ENCODE measurements at places on chromosomes 12 and 14.

DNA sequence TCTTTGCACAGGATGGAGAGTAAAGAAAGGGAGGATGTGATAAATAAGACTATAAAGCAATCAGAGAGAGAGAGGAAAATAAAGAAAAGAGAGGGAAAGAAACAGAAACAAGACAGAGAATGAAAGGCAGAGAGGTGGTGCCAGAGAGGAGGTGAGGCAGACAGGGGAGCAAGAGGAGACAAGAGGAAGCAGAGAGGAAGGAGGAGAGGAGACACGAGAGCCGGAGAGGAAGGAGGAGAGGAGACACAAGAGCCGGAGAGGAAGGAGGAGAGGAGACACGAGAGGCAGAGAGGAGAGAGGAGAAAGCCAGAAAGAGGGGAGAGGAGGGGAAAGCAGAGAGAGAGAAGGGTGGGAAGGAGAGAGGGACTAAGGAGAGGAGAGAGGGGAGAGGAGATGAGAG is 125.2 kb downstream of the PAPOLA start:
- DNase-seq: no peak

- no peak for DNase-seq
These were observed 109.3 kb downstream of the ITPR2 start for GRCh38 chr12:26723379-26724308.

- DNase-seq: no peak
These were observed 846 bp downstream of the MYO1A start for GRCh38 chr12:57049119-57049446.

DNA sequence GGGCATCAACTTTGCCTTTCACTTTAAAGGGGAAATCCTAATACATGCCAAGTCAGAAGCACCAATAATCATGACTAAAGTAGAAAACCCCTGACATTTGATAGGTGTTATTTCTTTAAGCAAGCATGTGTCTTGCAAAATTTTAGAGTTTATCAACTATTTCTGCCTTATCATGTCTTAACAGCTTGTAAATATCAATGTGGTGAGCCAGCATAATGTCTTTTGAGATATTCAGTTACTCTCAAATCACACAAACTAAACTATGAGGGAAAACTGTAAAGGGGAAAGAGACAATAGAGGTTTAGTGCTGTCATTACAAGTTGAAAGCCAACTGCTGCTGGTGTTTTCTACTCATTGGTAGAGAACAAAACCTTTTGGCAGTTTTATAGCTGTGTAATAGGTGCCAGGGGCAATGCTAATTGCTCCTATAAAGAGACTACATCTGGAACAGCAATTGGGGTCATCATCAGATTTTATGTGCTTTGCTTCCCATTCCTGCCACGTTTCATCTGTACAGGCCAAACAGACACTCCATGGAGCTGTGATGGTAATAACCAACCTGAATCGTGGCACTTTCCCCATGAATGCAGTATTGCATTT is 1027.4 kb downstream of the FSCB start:
- DNase-seq: no peak

GRCh38 chr12:55862286-55862685 is 19.6 kb upstream of the MMP19 start:
- DNase-seq: no peak

- no peak for DNase-seq
These were observed 8.0 kb upstream of the BHLHE41 start for GRCh38 chr12:26132866-26133265.

DNA sequence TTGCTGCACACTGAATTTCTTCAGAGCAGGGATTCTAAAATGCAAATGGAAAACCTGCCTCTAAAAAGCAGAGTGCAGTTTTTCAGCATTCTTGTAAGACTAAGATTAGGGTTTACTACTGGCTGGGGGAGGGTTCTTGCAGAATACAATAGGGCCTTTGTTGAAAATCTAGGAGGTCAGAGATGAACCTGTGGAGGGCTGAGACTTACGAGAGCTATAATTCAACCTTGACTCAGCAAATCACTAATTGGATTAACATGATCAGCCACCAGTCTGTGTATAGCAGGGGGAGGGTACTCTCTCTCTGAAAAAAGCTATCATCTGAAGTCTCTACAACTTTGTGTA is 92.6 kb upstream of the HIF1A start:
- DNase-seq: no peak

DNA sequence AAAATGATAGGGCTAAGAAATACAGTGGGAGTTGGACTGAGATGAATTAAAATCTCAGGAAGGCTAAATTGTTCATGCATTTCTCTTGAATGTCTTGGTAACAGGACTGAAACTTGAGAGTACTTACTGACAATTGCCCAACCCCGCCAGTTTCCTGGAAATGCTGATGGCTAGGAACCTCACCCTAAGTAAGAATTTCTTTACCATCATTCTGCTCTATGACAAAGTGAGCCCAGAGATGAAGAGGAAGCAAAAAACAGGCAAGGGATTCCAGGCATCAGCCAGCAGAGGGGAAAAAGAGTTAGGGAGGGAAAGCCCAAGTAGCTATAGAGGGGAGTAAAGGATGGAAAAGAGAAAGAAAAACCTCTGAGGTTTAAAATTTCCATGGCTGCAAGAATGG is 397.7 kb downstream of the MDGA2 start:
- no peak for DNase-seq

DNA sequence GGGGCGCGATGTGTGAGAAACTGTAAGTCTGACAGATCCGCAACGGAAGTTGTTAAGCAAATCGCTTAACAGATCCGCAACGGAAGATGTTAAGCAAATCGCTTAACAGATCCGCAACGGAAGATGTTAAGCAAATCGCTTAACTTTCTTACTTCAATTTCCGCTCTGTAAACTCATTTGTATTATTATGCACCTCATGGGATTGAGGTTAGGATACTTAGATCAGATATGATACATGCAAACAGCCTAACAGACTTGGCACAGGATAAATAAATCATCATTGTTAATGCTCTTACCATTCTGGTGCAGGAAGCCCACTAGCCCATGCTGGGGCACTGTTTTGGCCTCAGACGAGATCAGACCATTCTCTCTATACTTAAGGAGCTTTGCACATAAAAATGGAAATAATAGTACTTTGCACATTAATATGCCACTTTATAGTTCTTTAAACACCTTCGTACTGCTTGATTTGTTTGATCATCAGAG is 399 bp downstream of the NCAPD2 start:
- DNase-seq: no peak

DNA sequence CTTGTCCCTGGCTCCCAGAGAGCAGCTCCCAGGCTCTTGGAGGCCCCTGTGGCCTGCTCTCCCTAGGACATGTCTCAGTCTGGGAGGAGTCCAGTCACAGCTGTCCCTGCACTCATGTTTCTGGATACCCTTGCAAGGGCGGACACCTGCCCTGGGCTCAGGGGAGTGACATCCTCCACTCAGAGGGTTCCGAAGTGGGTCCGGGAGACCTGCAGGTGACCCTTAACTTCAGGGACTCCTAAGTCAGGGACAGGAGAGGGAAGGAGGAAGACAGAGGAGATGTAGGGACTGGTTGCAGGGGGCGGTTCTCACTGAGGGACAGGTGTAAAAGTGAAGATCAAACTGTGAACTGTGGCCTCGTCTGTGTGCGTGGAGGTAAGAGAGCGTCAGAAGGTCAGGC is 37.6 kb downstream of the CACNA2D4 start:
- no peak for DNase-seq

- no peak for DNase-seq
These were observed at the start of gene GALNT9 for GRCh38 chr12:132329036-132329719. GALNT9 (minus strand) TSS chr12:132329589; CDS start chr12:132329203, 386 bp downstream.

DNA sequence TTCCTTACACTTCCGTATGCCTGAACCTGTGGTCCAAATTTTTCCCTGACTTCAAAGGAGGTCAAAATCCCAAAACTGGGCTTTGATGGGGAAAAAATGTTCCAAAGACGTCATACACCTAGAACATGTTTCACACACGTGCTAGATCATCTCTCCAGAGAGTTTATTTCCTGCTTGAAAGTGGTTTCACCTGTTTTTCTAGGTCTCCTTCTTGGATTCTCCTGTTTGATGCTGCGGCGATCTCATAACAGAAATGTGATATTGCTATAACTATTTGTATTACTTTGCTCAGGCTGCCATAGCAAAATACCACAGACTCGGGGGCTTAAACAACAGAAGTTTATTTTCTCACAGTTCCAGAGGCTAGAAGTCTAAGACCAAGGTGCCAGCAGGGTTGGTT is 19.7 kb upstream of the TMCC3 start:
- no peak for DNase-seq

DNA sequence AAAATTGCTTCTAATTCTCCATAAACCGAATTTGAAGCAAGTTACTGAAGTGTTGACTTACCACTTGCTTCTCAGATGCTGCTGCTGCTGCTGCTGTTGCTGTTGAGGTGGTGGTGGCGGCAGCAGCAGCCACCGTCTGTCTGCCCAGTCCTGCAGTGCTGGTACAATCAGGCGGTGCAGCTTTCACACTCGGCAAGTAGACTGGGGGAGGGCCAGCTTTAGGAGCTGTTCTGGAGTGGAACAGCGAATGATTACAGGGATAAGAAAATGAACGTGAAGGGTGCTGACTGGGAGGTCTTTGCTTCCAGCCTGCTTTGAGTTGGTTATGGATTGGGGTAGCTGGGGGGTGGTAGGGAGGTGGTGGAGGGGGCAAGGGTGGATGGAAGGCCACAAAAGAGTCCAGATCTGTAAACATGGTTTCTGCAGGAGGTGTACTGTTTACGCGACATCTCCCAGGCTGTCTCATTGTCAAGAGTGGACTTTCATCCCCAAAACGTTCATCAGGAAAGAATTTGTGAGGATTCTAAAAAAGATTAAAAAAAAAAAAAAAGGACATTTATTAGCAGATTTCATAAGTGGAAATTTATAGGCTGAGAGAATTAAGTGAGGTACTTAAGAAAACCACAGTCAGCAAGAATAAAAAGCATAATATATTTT is 38.8 kb downstream of the UBR7 start:
- no peak for DNase-seq

- no peak for DNase-seq
These were observed 28.9 kb upstream of the STON2 start for GRCh38 chr14:81429028-81429427.

GRCh38 chr12:42790761-42791151 is 201.2 kb upstream of the PRICKLE1 start:
- DNase-seq: no peak

DNA sequence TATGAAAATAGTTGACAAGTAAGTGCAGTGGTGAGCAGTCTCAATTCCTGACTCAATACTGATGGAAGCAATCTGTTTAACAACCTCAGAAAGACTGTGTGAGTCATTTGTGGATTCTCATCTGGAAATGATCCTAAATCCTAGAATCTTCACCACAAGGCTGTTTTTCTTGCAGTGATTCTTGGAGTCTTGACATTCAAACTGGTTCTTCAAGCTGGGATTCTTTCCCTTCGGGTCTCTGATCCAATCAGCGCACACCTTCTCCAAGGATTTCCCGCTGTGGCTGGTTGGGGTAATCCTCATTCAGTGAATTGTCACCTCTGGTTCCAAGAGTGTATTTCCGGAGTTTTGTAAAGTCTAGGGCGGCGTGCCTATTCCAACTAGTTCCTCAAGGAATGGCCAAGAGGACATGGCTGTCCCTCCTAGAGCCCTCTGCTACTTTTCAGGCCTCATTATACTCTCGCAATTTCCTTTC is 37.7 kb upstream of the FOXJ2 start:
- no peak for DNase-seq

DNA sequence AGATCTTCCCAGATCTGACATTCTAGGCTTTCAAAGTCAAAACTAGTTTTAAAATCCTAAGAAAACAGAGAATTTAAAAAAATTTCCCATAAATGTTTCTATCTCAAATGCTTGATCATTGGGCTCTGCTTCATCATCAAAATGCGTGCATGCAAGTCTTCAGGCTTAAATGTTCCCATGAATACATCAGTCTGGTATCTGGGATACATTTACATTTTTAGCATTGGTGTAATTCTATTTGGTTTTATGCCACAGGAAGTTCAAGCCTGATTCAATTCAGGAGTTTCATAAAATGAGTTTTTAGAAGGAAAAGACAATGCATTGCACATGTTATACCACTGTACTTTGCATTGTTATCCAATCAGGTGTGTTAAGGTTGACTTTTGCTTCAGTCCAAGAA is 336.4 kb downstream of the PCNX1 start:
- no peak for DNase-seq

DNA sequence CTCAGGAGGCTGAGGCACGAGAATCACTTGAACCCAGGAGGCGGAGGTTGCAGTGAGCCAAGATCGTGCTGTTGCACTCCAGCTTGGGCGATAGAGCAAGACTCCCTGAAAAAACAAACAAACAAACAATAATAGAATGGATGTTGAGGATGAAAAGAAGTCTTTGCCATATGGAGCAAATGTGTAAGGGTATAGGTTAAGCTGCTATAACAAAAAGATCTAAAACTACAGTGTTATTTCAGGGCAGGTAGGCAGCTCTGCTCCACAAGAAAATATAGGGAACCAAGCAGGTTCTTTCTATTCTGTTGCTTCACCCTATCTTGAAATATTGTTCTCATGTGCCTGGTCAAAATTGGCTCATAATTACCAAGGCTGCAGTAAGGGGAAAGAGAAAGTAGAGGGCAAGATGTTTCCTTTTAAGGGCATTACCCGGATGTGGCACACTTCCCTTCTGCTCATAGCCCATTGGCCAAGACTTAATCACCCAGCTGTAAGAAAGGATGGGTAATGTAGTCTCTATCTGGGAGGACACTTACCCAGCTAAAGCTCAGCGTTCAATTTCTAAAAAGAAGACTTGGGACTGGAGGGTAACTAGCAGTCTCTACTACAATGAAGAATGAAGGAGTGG is 23.5 kb downstream of the SDSL start:
- DNase-seq: no peak

DNA sequence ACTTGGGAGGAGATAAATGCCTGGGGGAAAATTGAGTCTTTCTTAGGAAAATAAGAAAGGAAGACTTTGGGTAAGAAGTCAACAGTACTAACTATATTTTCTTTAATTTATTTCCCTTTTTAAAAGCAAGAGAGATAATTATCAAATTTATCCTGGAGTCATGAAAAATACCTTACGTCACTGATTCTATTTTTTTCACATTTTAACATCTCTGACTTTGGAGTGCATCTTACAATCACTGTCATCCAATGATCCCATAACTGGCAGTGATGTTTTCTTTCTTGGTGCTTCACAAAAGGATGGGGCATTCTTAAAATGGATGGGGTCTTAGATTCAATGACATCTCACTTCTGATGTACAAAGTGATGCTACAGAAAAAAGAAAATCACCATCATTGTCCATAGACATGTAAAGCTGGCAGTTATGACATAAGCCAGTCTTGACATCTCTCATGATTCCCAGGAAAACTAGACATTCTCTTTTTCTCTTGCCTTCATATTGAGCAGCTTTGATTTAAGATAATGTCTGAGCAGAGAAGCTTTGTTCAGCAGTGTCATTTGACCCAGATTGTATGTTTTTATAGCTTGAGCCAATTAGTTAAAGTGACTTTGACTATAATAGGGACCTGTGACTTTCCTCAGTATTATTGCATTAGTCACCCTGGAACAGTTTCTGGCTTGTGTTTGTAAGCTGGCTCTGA is 236.2 kb downstream of the EGLN3 start:
- no peak for DNase-seq

DNA sequence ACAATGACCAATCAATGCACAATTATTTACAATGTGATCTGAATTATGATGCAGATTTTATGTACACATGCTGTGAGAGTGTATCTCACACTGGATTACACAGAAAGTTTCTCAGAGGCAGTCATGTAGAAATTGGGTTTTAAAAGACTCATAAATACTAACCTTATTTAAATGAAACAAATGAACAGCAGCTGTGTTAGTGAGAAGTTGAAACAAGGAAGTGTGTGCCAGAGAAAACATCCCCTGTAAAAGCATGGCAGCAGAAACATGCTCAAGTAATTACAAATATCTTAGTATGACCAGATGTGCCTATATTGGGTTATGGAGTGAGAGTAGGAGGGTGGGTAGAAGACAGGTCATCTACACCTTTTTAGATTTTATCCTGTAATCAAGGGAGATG is 723.7 kb downstream of the C12orf50 start:
- DNase-seq: no peak

All from CD4-positive, CD25-positive, alpha-beta regulatory T cell (primary cell).